ENCODE measurements at places on chromosomes 16 and 17. TPM values are rescaled to one million over a fixed set of nuclear protein-coding genes. Genes with fewer than 3 reads are reported as not detected.

GRCh38 chr17:52790359-52790955, 631.9 kb upstream of the CA10 start:
- H3K27ac ChIP-seq = no peak overlapping the region
- no peaks in the 10 kb centered on the region for H3K4me1 ChIP-seq
- no peaks in the 10 kb centered on the region for H3K27me3 ChIP-seq
- no peak for DNase-seq

DNA sequence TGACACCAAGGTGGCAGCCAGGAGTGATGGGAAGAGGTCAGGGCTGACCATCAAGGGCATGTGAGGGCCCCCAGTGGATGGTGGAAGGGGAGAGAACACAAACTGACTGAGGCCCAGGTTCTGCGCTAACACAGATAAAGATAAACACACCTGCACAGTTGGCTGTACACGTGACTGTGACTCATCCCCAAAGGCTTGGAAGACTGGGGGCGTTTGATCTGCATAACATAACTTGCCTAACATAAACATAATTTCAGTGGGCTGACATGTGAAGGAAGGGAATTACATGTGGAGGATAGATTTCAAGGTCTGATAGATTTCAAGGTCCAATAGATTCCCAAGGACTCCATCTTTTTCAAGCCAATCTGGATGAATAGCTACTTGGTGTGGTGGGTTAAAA, 100.9 kb upstream of the TNRC6C start:
- H3K4me3 ChIP-seq = no peak overlapping the region
- no peaks in the 10 kb centered on the region for H3K36me3 ChIP-seq
- H3K4me1 ChIP-seq = peaks cover 15% of the 10 kb centered on the region
- H3K27ac ChIP-seq = no peak overlapping the region
- H3K27me3 ChIP-seq = no peaks in the 10 kb centered on the region

Gene GP2
- total RNA-seq = not detected

DNA sequence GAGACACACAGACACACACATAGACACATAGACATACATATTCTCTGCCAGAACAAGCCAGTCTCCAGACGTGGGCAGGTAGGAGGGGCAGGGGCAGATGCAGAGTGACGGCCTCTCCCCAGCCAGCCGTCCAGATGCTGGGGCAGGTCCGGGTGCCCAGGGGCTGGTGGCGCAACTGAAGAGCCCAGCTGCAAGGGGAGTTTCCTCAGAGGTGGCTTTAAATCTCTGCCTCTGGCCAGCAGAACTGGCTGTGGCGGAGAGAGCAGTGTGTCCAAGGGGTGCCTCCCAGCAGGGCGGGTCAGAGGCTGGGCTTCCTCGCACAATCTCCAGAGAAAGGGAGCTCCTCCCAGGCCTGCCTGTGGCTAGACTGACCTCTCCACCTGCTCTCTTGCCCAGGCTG, 9.4 kb upstream of the GCGR start:
- DNase-seq = no peak
- H3K27me3 ChIP-seq = peaks cover 16% of the 10 kb centered on the region
- no peak overlapping the region for H3K27ac ChIP-seq

GRCh38 chr17:65231086-65231485, 93.9 kb downstream of the RGS9 start:
- no peak overlapping the region for H3K4me3 ChIP-seq
- H3K36me3 ChIP-seq = no peaks in the 10 kb centered on the region
- no peak for DNase-seq
- peaks cover 30% of the 10 kb centered on the region for H3K27me3 ChIP-seq

DNA sequence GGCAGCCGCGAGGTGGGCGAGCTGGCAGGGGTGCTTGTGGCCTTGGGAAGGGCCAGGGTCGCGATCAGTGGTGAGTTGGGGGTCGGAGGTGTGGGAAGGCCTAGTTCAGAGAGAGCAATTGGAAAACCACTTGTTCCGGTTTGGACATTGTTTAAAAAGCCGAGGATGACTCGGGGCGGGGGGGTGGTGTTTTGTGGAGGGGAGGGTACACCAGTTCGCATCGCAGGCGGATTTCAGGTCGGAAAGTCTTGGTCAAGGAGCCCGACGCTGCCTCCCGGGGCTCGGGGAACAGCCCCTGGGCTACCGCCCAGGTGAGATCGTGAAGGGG, 66.4 kb downstream of the KPNA2 start:
- H3K4me3 ChIP-seq = peak overlapping the region; percentile 72
- H3K36me3 ChIP-seq = no peaks in the 10 kb centered on the region
- peaks cover 14% of the 10 kb centered on the region for H3K4me1 ChIP-seq
- H3K27ac ChIP-seq = peak overlapping the region; percentile 90
- no peak for DNase-seq

- H3K36me3 ChIP-seq = no peaks in the 10 kb centered on the region
- H3K4me1 ChIP-seq = no peaks in the 10 kb centered on the region
- H3K27ac ChIP-seq = no peak overlapping the region
- no peak for DNase-seq
Observed at GRCh38 chr16:55543472-55543871, 23.0 kb upstream of the CAPNS2 start.

DNA sequence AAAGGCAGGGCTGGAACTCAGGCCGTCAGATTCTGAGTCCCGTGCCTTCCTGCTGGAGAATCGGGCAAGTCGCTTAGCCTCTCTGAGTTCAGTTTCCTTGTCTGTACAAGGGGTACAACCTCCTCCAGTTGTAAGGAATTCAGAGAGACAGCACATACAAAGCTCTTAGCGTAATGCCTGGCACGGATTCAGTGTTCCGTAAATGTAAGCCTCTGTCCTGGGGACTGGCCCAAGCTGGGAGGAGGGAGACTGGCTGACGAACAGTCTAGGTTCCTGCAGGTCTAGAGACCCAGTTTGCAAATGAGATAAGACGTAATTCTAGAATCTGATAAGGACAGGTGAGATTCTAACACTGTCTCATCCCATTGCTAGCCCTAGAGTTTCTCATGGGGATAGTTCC, 9.9 kb downstream of the METTL22 start:
- H3K4me3 ChIP-seq = no peak overlapping the region
- no peaks in the 10 kb centered on the region for H3K27me3 ChIP-seq
- no peaks in the 10 kb centered on the region for H3K4me1 ChIP-seq
- DNase-seq = no peak

DNA sequence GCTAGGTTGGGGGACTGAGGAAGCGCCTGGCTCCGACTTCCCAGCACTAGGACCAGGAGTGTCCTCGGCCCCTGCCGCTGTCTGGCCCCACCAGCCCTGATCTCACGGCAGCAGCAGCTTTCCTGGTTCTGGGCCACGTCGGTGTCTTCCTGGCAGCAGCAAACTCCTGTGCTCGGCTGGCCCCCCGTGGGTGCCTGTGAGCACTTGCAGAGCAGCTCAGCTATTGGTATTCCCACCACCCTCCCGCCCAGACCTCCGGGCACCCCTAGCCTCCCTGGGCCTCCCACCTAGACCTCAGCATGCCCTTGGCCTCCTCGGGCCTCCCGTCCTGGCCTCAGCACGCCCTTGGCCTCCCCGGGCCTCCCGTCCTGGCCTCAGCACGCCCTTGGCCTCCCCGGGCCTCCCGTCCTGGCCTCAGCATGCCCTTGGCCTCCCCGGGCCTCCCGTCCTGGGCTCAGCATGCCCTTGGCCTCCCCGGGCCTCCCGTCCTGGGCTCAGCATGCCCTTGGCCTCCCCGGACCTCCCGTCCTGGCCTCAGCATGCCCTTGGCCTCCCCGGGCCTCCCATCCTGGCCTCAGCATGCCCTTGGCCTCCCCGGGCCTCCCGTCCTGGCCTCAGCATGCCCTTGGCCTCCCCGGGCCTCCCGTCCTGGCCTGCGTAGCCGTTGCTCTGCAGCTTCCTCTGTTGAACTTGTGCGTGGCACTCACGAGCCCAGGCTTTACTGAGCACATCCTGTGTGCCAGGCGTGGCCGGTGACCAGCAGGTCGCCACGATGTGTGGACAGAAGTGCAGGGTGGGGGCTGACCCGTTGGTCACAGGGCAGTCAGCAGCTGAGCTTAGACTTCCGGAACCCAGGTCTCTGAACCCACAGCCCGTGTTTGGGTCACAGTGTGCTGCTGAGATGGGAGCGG, 51.8 kb upstream of the ACSF3 start:
- no peak overlapping the region for H3K4me3 ChIP-seq
- DNase-seq = no peak
- no peaks in the 10 kb centered on the region for H3K27me3 ChIP-seq
- peaks cover 17% of the 10 kb centered on the region for H3K4me1 ChIP-seq
- H3K27ac ChIP-seq = no peak overlapping the region
- H3K36me3 ChIP-seq = no peaks in the 10 kb centered on the region

DNA sequence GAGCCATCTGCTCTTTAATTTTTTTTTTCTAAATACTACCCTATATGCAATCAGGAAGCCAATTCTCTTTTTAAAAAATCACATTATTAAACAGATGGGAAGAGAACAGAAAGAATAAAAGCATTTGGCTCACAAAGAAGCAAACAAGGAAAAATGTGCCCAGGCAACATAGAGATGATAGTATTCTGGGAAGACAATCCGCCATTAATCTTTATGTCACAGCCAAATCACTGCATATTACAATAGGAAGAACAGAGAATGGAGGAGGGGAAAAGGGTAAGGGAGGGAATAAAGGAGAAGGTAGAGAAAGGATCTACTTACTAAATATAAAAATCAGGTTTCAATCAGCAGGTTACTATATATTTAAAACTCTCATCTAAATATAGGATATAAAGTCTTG, 34.3 kb downstream of the STAT5B start:
- H3K4me1 ChIP-seq = peaks cover 2% of the 10 kb centered on the region
- no peak overlapping the region for H3K4me3 ChIP-seq

Gene RUNDC3A
- total RNA-seq = not detected

DNA sequence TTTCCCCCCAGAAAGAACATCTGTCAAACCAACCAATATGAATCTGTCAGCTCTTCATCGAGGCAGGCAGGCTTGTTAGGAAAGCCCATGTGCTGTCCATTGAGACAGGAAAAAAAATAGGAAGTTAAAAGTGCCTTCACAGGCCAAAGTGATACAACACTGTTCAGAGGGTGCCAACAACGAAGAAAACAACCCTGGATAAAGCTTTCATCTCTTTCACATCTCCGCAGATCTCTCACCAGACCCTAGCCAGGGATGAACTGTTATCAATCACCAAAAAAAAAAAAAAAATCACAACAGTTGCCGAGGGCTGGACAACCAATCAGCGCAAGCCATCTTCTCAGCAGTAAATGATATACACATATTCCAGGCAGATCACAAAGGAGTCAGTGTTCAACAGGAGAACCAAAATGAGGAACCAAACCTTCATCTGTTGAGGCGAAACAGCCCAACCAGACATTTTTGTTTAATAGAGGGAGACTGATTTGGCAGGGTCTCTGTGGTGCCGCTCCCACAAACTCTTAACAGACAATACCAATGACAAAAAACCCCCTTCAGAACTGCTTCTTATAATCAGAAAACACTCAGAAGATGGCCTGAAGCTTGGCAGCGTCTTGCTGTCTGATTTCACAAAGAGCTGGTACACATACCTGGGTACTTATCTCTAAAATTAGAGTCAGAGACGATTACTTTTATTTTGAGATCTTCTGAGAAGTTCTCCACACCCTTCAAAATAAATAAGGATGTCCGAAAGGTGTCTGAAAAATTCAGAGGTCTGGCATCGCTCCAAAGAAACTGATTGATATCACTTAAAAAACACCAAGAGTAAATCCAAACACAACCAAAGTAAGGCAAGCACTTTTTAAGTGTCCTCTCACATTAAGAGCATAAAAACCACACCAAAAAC, 1.8 kb downstream of the MAP3K14 start:
- DNase-seq = peak; percentile 82
- H3K27ac ChIP-seq = peak overlapping the region; percentile 87
- H3K36me3 ChIP-seq = no peaks in the 10 kb centered on the region

All from B cell (primary cell).